ENCODE measurements at places on chromosomes 2 and 18.

- peak; percentile 70 for DNase-seq
Measured at GRCh38 chr2:237156031-237156856, 70.6 kb downstream of the COPS8 start.

DNA sequence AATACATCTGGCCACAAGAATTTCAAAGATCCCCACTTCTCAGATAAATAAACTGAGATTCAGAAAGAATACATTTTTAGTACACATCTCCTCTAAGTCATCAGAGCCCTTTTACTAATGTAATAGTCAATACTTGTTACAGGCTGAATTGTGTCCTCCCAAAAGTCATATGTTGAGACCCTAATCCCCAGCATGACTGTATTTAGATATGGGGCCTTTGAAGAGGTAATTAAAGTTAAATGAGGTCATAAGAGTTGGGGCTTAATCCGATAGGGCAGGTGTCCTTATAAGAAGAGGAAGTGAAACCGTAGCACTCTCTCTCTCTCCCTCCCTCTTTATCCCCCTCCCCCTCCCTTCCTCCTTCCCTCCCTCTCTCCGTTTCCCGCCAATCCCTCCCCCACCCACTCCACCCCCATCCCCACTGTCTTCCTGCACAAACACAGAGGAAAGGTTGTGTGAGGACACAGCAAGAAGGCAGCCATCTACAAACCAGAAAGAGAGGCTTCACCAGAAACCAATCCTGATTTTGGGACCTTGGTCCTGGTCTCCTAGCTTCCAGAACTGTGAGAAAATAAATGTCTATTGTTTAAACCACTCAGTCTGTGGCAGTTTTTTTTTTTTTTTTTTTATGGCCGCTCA is 66.6 kb upstream of the ZNF397 start:
- no peak for DNase-seq

- DNase-seq: no peak
Measured at GRCh38 chr2:33530690-33531548, 54.5 kb downstream of the RASGRP3 start.

DNA sequence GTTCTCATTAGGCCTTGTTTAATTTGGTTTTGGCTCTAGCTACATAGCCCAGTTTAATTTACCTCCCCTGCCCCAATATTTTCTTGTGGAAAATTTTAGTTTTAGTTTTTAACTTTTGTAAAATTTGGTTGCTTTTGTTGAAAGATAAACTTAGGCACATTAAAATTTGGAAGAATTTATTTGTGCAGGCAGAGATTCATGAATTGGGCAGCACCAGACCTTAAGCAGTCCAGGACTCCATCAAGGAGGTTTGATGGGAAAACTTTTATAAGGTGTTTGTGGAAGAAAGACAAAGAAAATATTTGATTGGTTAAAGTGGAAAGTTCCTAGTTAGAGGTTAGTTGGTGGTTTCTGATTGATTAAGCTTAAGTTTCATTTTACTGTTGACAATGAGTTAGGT is 16.4 kb upstream of the PNPT1 start:
- no peak for DNase-seq

DNA sequence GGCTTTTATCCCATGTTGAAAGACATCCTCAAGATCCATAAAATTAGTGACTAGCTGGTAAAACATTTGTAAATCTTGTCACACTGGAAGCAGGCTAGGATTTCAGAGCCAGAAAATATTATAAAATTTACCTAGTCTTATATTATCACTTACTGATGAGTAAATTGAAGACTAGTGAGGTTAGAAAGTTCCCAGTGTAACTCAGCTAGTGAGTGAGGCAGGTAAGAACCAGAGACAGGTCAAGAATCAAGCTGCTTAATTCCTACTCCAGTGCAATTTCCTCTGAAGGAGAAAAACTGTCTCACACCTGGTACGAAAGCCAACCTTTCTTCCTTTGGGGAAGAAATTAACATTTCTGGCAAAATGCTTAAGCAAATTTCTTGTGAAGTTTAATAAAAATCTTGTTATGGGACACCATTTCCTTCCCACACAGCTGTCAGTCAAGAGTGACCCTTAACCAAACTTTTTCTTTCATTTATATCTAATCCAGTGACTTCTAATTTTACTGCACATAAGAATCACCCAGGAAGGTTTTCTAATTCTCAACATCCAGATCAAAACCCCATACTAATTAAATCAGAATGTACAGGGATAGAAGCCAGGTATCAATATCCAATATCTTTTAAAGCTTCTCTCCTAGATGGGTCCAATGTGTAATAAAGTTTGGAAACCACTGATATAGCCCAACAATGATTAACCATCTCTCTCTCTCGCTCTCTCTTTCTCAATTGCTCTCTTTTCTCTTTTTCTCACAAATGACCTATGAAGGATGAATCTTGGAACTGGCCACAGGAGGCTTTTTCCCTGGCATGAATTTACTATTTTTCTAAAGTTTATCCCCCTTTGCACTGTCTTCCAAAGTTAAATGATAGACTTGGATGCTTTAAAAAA is 264.3 kb upstream of the SLC39A10 start:
- DNase-seq: no peak

GRCh38 chr2:72117029-72117428 is 30.6 kb downstream of the CYP26B1 start:
- DNase-seq: no peak

- no peak for DNase-seq
Measured at GRCh38 chr2:97869722-97870346, 125.9 kb downstream of the TMEM131 start.

DNA sequence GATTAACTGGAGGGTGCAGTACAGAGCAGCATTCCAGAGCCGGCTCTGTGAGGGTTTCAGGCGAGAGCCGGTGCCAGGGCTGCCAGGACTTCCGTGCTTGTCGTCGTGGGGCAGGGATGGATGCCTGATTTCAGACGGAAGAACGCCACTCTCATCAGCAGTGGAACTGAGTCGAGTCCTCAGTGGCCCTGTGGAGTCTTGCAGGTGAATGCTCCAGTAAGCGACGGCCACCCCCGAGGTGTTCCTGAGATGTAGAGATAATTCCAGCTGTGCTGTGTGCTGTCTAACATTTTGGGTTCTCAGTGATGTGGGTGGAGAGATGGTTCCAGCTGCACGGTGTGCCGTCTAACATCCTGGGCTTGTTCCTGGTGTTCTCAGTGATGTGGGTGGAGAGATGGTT is 103.1 kb upstream of the ALKAL2 start:
- DNase-seq: no peak

DNA sequence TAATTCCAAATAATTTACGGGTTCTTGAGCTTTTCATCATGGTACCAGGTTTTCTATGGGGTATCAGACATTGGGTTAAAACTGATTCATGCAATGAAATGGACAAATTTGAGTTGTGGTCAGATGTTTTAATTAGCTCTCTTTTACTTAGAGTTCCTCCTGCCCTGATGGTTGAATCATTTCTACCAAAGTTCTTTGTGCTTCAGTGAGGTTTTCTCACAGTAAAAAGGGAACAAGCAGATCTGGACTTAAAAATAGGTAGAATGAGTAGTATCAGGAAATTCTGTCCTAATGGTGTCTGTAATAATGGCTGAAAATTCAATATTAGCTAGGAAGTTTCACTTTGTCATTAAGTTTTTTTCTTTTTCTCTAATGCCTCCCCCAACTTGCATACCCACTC is 159.7 kb upstream of the LRRTM1 start:
- DNase-seq: no peak

DNA sequence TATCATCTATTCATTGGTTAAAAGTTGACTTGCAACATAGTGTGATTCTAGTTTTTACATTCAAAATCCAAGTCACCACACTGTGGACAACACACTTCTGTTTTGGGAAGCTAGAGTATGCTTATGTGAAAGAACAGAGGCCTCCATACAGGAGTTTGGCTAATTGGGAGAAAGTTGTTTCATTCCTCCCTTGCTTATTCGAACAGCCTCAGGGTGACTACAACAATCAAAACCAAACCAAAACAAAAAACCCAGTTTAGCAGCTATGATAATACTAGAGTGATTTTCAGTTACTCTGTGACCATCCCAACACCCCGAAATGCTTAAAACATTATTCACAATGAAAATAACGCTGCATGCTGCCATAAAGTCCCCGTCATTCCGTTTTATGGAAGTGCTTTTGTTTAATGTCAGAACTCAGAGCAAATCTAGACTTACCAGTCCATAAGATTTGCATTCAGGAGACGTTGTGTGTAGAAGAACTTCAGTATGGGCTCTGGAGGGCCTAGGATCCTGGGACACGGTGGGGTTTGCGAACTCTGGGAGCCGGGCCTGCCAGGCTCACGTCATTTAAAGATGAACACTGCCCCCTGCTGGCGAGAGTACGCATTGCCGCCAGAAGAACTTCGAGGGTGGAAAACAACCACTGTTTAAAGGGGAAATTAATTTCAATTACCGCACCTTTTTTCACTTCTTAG is 111.4 kb downstream of the FTCDNL1 start:
- peak; percentile 24 for DNase-seq

GRCh38 chr18:267688-268552 is at the start of gene THOC1:
Gene THOC1 (minus strand): TSS chr18:268047. CDS start chr18:268019, 28 bp downstream.
- DNase-seq: peak; percentile 98

DNA sequence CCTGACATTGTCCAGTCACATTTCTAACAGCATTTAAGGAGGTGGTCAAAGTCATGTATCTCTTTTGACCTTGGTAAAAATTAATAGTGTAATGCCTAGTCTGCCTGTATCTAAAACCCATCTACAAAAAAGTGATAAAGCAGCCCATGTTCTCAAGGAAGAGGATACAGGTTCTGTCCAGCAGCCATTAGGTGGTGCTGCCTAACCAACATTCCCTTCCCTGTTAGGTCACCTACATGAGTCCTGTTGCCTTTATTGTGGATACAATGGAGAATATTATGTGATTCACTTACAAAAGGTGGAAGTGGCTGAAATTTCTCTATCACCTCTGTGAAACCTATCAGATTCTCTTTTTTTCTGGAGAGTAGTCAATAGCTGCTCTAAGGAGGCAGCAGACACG is 52.5 kb downstream of the AQP4 start:
- no peak for DNase-seq

GRCh38 chr18:8857806-8858205 is 152.4 kb downstream of the MTCL1 start:
- DNase-seq: no peak

- DNase-seq: no peak
Measured at GRCh38 chr2:138423745-138424144, 77.8 kb upstream of the SPOPL start.

DNA sequence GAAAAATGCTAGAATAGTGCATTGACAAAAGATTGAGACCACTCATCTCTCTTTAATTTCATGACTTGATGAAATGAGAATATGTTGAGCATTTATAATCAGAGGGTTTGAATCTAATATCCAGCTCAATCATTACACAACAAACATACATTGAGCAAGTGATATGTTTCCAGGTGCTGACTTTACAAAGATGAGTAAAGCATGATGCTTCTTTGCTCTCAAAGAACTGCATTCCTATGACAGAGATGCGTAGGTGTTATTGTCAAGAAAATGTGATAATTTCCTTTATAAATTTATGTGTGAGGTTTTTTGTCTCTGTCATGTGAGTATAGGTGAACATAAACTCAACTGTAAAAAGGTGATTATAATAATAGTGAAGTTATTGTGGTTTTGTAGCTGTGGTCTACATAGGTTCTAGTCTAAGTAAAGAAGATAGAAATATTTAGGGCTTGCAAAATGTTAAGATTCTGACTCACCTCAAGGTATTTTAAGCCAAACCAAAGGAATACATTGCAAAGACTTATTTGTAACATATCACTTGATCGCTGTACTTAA is 389.8 kb downstream of the GALNT13 start:
- no peak for DNase-seq

GRCh38 chr2:94994063-94994913 is 31.2 kb upstream of the MAL start:
- DNase-seq: no peak

DNA sequence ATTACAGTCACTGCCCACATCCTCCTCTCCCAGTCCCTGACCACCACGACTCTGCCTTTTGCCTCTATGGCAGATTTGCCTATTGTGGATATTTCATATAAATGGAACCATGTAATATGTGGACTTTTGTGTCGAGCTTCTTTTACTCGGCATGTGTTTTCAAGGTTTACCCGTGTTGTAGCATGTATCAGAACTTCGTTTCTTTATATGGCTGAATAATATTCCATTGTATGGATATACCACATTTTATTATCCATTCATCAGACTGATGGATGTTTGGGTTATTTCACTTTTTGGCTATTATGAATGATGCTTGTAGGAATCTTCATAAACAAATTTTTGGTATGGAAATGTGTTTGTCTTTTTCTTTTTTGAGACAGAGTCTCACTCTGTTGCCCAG is 24.2 kb upstream of the E2F6 start:
- DNase-seq: no peak

DNA sequence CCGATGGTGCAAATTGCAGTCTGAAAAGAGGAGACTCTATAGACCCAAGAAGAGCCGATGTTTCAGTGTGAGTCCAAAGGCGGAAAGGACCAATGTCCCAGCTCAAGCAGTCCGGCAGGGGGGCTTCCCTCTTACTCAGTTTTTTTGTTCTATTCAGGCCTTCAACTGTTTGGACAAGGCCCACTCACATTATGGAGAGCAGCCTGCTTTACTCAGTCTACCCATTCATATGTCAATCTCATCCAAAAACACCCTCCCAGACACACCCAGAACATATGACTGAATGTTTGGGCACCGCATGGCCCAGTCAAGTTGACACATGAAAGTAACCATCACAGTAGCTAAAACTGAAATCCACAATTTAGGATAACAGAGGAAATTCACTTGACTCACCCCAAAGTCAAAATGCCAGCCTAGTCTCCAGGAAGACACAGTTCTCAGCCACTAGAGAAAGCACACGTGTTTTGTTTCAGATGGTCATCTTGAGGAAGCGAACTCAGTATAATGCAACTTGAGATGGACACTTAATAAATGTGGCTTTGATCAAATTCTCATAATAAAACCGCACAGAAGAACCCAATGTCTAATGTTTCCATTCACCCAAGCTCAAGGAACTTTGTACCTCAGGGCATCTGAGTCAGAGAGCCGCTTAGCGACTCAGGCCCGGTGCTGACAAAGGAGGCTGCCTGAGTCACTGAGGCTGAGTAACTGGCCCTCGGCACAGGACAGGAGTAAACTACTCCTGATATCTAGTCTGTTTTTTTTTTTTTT is 2.4 kb downstream of the FHL2 start:
- DNase-seq: peak; percentile 69

DNA sequence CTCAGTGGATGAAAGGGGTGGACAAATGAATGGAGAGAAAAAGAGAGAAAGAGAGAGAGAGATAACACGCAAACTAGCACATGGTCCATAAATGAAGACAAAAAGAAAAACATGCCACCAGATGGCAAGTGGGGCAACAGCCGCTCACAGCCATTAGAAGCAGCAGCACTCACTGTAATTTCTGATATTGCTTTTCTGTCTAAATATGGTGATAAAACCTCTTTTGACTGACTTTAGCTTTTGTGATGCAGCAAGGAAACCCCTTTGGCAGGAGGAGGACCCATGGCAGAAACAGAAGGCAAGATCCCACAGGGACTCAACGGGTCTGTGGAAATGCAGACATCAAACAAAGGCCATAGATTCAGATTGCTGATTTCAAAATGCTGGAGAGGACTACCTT is 88.0 kb upstream of the CDH20 start:
- DNase-seq: no peak

DNA sequence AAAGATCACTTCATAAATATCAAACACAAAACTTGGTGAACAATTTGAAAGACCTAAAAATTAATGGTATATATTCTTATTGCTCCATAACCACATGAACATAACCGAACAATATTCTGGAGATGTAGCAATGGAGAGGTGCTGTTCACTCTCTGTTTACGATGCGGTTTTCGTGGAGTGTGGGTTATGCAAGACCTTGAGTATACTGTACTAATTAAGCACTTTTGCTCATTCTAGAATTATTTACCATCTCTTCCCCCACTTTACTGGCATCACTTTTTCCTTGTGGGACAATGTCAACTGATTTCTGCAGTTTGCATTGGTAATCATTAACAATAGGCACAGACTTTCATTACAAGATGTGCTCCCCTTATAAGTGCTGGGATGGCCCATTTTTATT is 97.6 kb downstream of the RAPH1 start:
- no peak for DNase-seq

All from T-helper 2 cell treated with Interferon-gamma antibody and Interleukin-4, amounts not matched to agents 5 μg/mL and 100 μg/mL, for 36 hours (primary cell).